ENCODE measurements at places on chromosomes 6 and 20.

- DNase-seq: no peak
These were observed 276.5 kb downstream of the CDC5L start for GRCh38 chr6:44663860-44664634.

DNA sequence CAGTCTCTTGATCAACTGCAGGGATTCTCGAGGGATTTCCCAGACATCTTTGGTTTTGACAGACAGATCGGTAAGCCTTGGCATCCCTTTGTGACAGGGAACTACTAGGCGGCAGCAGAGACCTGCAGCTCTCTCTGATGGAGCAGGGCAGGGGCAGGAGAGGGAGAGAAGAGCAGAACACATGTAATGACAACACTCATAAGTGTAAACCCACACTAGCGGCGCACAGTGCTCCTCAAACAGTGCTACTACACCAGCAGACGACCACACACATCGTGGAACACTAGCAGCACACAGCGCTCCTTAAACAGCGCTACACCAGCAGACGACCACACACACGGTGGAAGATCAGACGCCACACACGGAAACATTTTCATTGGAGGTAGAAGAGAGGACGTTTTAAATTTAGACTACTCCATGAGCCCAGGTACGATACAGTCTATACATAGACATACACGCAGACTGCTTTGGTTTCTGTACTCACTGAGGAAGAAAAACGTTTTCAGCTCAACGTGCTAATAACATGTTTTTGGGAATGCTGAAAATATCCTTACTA, 94.5 kb upstream of the TRAF3IP2 start:
- peak; percentile 80 for DNase-seq

DNA sequence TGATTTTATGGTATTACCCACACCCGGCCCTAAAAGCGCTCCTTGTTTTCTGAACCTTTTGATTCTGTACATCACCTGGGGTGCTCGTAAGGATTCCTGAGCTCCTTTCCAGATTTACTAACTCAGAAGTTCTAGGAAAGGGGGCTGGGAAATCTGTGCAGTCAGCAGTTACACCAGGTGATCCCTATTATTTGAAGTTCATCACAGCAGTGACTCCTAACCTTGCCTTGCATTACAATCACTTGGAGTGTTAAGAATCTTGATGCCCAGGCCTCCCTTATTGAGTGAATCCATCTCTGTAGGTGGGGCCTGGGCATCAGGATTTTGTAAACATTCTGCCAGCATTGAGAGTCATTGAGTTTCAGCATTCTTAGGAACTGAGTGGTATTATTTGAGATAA, 44.7 kb downstream of the BMP6 start:
- DNase-seq: no peak

DNA sequence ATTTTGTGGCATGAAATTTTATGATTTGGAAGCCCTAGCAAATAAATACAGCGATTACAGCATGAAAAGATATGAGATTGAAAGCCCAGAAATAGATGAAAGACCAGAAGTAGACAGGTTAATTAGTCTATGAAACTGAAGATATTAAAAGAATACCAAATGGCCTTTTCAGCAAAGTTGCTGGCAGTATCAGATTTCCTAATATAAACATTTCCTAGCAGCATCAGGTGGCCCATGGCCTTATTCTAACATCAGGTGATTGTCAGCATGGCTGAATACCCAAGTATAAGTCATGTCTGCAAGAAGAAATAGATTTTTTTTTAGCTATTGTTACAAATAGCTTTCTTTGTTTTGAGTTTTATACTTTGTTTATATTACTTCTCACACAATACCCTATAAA, 93.2 kb downstream of the CLVS2 start:
- DNase-seq: no peak

DNA sequence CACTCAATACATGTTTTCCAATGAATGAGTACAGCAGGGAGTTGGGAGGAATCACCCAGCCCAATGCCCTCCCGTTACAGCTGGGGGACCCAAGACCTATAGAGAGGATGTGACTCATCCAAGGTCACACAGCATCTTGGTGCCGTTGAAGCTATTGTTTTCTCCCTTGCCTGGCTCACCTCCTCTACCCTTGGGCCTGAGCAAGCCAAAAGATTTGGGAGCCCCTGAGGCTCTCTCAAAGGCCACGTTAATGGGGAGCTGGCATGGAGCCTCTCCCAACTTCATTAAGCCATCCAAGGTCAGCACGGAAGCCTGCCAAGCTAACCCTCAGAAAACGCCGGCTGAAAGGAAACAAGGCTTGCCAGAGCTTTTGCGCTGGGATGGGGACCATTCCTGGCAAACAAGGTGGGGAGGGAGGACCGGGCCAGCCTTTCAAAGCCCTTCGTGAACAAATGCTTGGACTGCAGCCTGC, 30.4 kb downstream of the KCNB1 start:
- DNase-seq: no peak

DNA sequence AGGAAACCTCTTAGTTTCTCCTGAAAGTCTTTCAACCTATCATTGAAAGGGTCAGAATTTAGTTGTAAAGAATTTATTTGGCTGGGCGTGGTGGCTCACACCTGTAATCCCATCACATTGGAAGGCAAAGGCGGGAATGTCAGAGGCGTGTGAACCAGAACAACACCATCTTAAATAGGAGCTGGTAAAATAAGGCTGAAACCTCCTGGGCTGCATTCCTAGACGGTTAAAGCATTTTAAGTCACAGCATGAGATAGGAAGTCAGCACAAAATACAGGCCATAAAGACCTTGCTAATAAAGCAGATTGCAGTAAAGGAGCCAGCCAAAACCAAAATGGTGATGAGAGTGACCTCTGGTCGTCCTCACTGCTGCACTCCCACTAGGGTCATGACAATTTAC, 29.6 kb downstream of the OR2B2 start:
- no peak for DNase-seq

GRCh38 chr20:14512839-14513238, 175.4 kb upstream of the FLRT3 start:
- DNase-seq: no peak

DNA sequence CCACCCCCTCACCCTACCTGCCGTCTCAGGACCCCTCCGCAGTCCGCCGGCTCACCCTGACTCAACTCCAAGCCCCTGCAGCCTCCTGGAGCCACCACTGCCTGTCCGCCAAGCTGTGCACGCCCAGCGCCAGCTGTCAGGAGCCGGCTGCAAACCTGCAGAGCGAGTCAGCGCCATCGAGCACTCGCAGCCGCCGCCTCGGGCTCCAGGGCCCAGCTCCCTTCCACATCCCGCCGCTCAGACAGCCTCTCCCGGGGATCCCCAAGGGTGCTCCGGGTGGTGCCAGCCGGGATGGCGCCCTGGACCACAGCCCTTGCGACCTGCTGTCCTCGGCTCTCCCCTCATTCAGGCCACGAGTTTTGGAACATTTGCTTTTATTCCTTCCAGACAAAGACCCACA, 4.3 kb downstream of the TNNC2 start:
- peak; percentile 85 for DNase-seq

- DNase-seq: no peak
These were observed 228.3 kb downstream of the ARHGAP18 start for GRCh38 chr6:129481706-129482105.

- DNase-seq: no peak
These were observed 1.5 kb downstream of the TAGAP start for GRCh38 chr6:159043251-159043650.

- no peak for DNase-seq
These were observed 154.6 kb downstream of the SASH1 start for GRCh38 chr6:148497257-148497656.

DNA sequence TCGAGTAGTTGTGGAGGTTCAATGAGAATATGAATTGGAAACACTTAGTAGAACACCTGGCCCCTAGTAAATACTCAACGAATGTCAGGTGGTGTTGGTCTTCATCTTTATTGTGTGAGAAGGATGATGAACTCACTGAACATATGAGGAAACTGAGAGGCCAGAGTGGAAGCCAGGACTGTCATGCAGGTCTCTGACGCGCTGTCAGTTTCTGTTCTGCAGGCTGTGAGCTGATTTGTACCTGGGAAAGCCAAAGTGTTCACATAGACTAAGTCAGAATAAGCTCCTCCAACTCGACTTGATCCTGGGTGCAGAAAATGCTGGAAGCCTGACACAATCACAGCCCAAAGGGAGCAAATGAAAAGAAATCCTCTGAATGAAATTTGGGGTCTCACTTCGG, 222.2 kb downstream of the LY86 start:
- DNase-seq: no peak

- no peak for DNase-seq
These were observed 103.5 kb downstream of the DACT2 start for GRCh38 chr6:168216117-168216516.

DNA sequence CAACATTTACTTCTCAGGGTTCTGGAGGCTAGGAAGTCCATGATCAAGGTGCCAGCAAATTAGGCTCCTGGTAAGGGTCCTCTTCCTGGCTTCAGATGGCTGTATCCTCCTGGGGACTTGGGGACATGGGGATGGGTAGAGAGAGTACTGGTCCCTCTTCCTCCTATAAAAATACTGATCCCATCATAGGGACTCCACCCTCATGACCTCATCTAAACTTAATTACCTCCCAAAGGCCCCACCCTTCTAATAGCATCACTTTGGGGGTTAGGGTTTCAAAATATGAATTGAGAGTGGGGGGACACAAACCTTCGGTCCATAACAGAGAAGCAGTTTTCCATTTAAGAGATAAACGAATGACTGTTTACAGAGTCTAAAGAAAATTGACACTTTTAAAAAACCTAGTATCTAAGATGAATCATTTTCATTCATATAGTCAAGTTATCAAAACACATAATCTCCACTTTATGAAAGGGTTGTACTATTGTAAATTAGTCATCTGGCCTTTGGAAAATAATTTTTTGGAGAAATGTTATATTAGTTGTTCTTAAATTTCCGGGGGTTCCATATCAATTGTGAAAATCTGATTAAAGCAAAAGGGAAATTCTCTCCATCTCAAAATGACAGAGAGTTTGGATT, 33.5 kb downstream of the ELOVL5 start:
- DNase-seq: no peak

DNA sequence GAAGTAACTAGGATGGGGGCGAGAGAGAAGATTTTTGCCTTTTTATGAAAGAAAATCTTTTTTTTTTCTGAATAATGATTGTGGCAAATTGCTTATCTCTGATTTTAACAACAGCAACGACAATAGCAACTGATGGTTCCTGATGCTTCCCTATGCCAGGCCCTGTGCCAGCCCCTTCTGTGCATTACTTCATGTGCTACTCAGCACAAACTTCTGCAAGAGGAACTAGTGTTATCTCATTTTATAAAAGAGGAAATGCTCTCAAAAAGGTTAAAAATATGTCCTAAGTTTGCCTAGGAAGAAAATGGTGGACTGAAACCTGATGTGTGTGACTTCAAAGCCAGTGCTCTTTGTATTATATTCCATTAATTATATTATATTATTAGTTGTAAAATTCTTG, 74.0 kb upstream of the RALGAPA2 start:
- DNase-seq: no peak

- peak; percentile 35 for DNase-seq
These were observed 11.8 kb upstream of the GSTA1 start for GRCh38 chr6:52815167-52816092.

- no peak for DNase-seq
These were observed 130.8 kb downstream of the SGK1 start for GRCh38 chr6:134187154-134187553.

GRCh38 chr20:48019496-48019895, 234.2 kb upstream of the SULF2 start:
- DNase-seq: no peak

GRCh38 chr20:57507477-57507876, 17.5 kb downstream of the CTCFL start:
- DNase-seq: no peak

GRCh38 chr6:84501315-84501714, 263.1 kb downstream of the TBX18 start:
- DNase-seq: no peak

DNA sequence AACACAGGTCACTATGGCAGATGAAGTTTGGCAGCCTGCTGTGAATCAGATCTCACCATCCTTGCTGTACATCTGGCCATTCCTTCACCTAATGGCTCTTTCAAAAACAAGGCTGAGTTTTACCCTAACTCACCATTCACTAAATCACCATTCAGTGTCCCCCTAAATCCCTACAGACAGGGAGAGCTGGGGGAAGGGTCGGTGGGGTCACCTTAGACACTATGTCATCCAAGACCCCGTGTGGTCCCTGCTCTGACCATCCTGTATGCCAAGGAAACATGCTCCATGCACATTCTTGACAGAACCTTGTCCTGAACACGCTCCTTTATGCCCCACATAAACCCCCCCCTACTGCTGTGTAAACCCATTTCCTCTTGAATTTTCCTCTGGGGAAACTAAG, 31.8 kb upstream of the IL17A start:
- DNase-seq: no peak

GRCh38 chr20:16955971-16956370, 207.8 kb downstream of the OTOR start:
- DNase-seq: no peak

GRCh38 chr6:167499161-167499660, 174.3 kb downstream of the TTLL2 start:
- DNase-seq: no peak

DNA sequence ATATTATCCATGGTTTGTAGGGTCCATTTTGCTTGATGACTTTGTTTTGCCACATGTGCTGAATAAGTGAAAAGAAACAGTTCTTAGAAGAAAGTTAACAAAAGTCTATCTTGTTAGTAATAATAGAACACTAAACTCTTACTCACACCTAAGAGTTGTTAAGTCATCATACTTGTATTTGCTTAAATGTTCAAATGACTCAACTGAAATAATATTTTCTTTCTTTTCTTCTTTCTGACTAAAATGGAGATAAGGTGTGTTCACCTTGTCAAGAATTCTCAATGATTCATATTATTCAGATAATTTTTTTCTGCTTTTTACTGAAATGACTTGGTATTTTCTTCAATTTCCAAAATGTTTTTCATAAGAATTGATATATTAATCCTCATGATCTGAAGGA, 327.2 kb downstream of the HTR1B start:
- DNase-seq: no peak

- DNase-seq: no peak
These were observed 127.5 kb downstream of the EYA4 start for GRCh38 chr6:133368664-133369063.

DNA sequence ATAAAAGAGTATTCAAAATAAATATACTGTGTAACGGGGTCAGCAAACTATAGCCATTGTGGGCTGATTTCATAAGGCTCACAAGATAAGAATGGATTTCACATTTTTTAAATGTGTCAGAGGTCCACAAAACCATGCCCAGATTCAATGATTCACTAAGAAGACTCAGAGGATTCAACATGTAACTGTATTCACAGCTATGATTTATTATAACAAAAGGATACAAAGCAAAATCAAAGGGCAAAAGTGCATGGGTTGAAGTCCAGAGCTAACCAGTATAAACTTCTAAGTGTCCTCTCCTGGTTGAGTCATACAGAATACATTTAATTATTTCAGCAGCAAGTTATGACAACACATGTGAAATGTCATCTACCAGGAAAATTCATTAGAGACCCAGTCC, 49.2 kb downstream of the TBC1D32 start:
- DNase-seq: no peak

GRCh38 chr6:18654821-18655220, 267.7 kb downstream of the RNF144B start:
- DNase-seq: no peak

DNA sequence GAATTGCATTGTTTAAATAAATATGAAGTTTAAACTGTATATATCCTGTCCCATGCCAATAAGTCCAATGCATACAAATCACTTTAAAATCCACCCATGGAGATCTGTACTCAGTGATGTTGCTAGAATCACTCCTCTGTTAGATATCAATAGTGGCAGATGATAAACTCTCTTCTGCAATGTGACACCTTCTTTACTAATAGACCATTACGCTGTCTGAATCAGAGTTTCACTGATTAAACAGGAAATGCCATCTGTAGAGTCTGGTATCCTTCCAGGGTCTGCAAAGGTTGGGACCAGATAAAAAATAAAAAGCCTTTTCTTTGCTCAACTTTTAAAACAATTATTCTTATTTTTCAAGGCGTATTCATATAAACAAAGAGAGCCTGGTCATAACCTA, 134.5 kb downstream of the EDN3 start:
- DNase-seq: no peak

All from posterior cingulate gyrus (tissue), 11 donors.